ENCODE measurements at places on chromosomes 13 and 19.

DNA sequence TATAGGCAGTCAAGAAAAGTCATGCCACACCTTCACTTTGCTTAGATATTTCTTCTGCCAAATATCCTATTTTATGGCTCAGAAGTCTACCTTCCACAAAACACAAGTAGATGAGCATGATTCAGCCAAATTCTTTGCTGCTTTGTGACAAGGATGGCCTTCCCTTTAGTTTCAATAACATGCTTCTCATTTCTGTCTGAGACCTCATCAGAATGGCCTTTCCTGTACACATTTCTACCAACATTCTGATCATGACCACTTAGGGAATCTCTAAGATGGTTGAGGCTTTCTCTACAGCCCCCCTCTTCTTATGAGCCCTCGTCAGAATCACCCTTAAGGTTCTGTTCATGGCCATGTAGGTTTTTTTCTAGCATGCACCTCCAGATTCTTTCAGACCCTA lies 96.2 kb downstream of the COL4A2 start:
- DNase-seq = no peak

GRCh38 chr13:39318161-39318560 lies 279.9 kb downstream of the NHLRC3 start:
- no peak for DNase-seq

DNA sequence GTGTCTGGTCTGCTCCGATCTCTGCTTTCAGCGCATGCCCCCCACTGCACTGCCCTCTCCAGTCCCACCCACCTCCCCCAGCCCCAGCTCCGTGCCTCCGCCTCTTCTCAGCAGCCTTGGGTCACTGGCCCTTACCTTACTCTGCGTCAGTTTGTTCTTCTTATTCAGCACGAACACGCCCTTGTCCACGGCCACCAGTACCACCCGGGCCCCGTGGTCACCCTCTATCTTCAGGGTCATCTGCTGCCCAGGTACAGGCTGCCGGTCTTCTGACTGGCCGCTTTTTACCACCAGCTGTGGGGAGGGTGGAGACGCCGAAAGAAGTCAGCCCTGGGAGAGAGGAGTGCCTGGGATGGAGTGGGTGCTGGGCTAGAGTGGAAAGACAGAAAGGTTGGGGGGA lies 10.9 kb downstream of the C3 start:
- no peak for DNase-seq

GRCh38 chr13:69108486-69108885 lies 999.1 kb upstream of the ATXN8OS start:
- DNase-seq = no peak

GRCh38 chr19:35119578-35120155 lies 4.0 kb downstream of the FXYD3 start:
- DNase-seq = no peak

DNA sequence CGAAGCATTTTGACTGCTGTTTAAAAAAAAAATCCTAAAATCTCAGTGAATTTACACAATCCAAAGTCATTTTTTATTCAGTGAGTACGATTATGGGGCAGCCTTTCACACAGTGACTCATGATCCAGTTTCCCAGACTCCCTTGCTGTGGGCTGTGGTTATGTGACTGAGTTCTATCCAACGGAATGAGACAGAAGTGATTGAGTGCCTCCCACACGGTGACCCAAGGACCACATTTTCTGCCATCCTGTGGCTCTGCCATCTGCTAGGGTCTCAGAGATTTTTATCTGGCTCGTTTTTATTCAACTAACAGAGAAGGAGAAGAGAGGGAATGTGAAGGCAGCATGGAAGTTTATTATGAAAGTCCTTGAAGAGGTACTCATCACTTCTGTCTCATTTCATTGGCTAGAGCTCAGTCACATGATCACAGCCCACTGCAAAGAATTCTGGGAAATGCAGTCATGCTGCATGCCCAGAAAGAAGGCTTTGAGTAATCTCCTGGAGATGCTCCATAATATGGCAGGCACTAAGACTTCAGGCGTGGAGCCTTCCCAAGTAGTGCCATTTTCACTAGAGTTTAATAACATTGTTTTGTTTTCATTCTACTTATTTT lies 999.4 kb downstream of the UQCRFS1 start:
- DNase-seq = no peak

GRCh38 chr19:19661675-19662251 lies 1.7 kb downstream of the ATP13A1 start:
- no peak for DNase-seq

DNA sequence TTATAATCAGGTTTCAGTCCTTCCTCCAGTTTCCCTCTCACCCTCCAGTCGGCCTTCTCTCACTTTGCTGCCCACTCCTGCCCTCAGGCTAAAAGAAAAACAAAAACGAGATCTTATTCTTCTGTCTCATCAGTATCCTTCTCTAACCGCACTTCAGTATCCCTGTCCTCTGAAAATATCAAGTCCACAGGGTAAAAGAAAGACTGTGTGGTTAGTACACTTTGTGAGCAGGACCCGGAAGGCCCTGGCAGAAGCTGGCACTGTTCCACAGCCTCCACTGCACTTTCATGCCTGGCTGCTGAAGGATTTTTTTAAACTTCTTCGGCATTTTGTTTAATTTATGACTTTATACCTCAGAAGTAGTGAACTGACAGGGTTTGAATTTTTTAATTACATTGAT lies 51.8 kb downstream of the TM9SF2 start:
- DNase-seq = no peak

DNA sequence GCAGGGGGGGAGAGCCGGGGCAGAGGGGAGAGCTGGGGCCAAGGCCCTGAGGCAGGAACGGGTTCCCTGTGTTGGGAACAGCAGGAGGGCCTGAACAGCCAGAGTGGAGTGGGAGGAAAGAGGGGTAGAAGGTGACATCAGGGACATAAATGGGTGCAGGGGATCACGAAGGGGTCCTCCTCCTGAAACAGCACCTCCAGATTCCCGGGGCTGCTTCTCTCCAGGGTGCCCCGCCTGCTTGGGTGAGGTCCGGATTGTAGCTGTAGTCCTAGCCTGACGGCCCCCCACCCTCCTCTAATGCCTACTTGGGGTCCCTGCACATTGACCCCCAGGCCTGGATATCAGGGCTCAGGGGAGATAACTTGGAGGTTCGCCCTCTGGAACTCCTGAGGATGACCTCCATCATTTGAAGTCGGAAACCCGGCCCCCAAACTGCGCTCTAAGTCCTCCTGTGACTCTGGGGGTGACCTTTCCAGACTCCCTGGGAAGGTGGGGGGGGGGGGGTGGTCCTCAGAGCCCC lies 473 bp upstream of the SCN1B start:
- no peak for DNase-seq

GRCh38 chr13:94280349-94280748 lies 199.1 kb downstream of the DCT start:
- no peak for DNase-seq

Data from effector CD4-positive, alpha-beta T cell (primary cell).